CD4-positive, alpha-beta memory T cell (primary cell): ENCODE measurements at places on chromosomes 6 and 20. TPM values are rescaled to one million over a fixed set of nuclear protein-coding genes. Genes with fewer than 3 reads are reported as not detected.

SLC17A3 gene
- not detected for polyA plus RNA-seq

DPPA5 gene
- not detected for polyA plus RNA-seq

C20orf202 gene
- not detected for polyA plus RNA-seq

FOXC1 gene
- polyA plus RNA-seq: not detected

LPIN3 gene
- not detected for polyA plus RNA-seq

KCNK17 gene
- not detected for polyA plus RNA-seq

CFAP206 gene
- polyA plus RNA-seq: not detected

SSTR4 gene
- not detected for polyA plus RNA-seq
